ENCODE measurements at places on chromosomes 6 and 20. TPM values are rescaled to one million over a fixed set of nuclear protein-coding genes. Genes with fewer than 3 reads are reported as not detected.
A peak's percentile ranks its signal among the peaks of the same experiment; 100 is the strongest.

- DNase-seq = no peak
These were observed 20.4 kb downstream of the ACSS1 start for GRCh38 chr20:25037288-25038102.

GRCh38 chr6:100465701-100466409 lies 1.1 kb upstream of the SIM1 start:
- DNase-seq = no peak

DNA sequence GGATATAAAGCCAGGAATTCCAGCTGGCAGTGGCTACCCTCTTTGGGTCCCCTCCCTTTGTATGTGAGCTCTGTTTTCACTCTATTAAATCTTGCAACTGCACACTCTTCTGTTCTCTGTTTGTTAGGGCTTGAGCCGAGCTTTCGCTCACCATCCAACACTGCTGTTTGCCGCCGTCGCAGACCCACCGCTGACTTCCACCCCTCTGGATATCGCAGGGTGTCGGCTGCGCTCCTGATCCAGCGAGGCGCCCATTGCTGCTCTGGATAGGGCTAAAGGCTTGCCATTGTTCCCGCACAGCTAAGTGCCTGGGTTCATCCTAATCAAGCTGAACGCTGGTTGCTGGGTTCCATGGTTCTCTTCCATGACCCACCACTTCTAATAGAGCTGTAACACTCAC lies 1433.5 kb upstream of the ADGRB3 start:
- DNase-seq = no peak

GRCh38 chr6:39892490-39893129 lies 41.7 kb downstream of the MOCS1 start:
- DNase-seq = peak; percentile 58

DNA sequence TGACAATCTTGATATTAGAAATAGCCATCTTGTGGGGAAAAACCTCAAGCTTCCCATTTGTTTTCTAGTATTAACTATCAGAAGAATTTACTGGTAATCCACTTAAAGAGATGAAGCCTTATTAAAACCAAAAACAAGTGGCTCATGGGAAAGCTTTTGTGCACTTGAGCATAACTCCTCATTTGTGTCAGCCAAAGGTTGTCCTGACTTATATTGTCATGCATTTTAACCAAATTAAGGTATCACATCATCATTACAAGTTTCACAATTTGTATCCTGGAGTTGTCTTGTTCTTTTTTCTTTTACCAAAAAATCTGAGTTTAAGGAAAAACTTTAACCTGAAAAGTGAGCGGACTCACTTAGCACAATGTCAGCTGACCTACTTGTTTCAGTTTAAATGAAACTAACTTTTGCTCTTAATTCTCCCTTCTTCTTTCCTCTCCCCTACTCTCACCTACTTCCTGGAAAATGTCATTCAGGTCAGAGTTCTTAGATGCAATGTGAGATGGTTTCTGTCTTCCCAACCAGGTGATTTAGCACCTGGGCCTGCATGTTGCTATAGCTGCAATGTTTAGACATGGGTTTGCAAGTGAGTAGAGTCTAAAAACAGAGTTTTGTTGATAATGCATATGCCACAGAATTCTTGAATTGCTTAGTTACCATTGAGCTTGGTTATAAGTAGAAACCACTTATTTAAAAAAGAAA lies 82.8 kb downstream of the TNFAIP3 start:
- no peak for DNase-seq

- peak; percentile 58 for DNase-seq
These were observed 31.1 kb downstream of the CNKSR3 start for GRCh38 chr6:154479351-154479769.

GRCh38 chr20:14126856-14127255 lies 131.5 kb downstream of the MACROD2 start:
- no peak for DNase-seq

GRCh38 chr6:7805850-7806214 lies 79.9 kb downstream of the BMP6 start:
- no peak for DNase-seq

GRCh38 chr6:11525468-11526155 lies 11.9 kb upstream of the TMEM170B start:
- DNase-seq = no peak

- DNase-seq = no peak
These were observed at the start of gene XKR7 for GRCh38 chr20:31967830-31968249. Gene XKR7 (plus strand): TSS chr20:31968151. CDS start chr20:31968176, 25 bp downstream.

- peak; percentile 41 for DNase-seq
These were observed 19.1 kb upstream of the RIN2 start for GRCh38 chr20:19738951-19739350.

DNA sequence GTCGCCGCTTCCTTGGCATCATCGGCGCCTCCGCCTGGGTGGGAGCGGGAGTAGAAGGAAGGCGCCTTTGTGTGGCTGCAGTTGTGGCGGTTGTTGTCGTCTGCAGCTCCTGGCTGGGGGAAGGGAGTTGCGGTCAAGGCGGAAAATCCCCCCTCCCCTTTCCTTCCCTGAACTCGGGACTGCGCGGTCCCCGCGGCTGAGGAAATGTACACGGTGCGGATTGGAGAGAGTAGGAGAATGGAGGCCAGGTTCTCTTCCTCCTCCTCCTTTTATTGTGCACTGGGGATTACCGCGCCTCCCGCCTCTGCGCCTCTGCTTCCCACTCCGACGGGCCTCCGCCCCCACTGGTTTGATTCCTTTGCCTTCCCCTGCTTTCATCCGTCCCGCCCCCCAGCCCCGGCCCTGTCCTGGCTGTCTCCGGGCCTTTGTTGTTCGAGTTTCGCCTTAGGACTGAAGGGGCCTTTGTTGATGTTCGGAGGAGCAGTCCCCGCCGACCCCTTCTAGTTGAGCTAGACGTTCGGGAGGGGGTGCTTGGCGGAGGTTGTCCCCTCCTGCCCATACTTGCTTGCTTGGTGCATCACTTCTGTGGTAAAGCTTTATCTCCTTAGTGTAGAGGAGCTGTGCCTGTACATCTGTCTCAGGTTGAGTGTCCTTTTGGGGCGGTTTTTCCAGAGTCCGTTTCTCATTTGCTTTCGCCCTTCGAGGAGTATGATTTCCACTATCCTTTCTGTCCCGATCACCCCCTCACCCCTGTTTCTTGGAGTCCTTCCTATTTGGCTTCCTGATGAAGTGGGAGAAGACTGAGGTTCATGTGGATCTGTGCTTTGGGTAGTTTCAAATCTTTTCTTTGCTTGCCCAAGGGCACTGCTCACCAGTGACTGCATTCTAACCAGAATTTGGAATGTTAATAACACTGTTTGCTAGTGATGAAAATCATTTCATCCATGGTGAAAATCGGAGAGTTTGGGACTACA lies 764 bp downstream of the ZNF292 start:
- DNase-seq = peak; percentile 58

DNA sequence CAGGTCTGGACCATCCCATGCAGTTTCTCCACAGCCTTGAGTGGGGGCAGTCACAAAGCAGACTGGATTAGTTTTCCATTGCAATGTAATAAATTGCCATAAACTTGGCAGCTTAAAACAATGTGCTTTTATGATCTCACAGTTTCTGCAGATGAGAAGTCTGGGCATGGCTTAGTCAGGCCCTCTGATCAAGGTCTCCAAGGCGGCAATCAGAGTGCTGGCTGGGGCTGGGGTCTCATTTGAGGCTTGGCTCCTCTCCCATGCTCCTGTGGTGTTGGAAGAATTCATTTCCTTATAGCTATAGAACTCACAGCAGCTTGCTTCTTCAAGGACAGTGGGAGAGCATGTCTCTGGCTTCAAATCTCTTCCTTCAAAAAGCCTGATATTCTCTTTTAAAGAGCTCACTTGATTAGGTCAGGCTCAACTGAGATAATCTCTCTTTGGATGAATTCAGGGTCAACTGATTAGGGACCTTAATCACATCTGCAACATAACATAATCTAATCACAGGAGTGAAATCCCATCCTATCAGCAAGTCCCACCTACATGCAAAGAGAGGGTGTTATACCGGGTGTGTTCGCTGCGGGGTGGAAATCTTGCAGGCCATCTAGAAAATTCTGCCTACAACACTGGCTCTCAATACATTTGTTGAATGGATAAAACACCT lies 77.4 kb upstream of the SULF2 start:
- DNase-seq = no peak

DNA sequence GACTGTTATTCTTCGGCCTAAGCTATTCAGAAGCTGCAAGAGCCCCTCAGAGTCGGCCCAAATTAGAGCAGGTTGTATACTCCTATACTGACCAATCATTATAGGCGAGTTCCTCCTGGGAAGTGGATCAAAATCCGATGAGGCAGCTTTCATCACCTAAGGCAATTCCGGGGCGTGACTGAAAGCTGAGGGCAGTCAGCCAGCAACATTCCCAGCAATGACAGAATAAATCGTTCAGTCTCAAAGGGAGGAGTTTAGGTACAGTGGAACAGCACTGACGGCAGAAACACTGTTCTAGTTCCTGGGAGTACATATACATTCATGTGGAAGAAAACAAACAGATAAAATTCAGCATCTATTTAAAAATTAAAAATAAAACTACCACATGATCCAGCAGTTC lies 10.8 kb downstream of the HLA-DQB2 start:
- peak; percentile 61 for DNase-seq

GRCh38 chr20:35121186-35121585 lies 25.9 kb downstream of the EDEM2 start:
- DNase-seq = no peak

DNA sequence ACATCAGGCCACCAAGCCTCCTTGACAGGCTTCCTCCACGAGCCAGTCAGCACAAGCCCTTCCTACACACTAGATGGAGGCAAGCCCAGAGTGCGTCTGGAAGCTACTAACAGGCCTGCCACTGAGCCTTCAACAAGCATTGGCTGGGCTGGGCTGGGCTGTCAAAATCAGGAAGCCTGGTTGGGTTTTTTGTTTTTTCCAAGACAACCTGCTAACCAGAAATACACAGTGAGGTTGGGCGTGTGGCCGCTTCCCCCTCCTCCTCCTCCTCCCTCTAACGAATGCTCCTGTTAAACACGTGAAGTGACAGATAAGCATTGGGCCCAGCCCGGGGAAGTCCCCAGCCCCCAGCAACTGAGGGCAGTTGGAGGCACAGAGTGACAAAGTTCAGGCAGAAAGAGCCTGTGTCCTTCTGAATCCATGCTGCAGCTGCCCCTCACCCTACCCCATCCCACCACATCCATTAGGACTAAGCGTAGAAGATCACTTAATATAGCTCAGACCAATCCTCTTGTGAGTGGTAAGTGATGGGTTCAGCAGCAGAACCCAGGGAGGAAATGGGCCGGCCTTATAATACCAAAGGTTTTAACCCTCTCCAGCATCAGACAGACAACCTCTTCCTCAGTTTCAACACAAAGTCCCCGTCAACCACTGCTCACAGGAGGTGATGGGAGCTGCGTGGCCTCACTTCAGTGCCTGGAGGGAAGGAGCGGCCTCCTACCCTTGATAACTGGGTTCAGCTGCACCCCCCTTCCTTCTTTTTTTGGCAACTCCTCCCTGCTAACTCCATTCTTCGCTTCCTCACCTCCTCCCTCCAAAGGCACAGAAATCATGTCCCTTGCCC lies 1.1 kb downstream of the NFATC2 start:
- peak; percentile 28 for DNase-seq

DNA sequence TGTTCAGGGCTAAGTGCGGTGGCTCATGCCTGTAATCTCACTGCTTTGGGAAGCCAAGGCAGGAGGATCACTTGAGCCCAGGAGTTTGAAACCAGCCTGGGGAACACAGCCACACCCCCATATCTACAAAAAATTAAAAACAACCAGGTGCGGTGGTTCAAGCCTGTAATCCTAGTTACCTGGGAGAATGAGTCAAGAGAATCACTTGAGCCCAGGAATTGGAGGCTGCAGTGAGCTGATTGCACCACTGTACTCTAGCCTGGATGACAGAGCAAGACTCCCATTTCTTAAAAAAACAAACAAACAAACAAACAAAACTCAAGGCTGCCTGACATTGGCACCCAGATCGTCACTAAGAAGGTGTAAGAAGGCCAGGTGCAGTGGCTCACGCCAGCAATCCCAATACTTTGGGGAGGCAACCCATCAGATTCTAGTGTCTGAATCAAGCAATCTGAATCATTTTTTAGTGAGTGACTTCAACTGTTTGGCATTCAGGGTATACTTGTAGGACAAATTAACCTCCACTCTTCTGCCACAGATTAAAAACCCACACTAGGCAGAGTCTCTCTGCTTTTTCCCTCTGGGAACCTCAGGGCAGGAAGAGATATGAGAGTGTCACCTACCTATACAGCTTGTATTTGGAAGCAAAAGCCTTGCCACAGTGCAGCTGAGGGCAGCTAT lies 6.1 kb downstream of the PLAGL2 start:
- DNase-seq = no peak

DNA sequence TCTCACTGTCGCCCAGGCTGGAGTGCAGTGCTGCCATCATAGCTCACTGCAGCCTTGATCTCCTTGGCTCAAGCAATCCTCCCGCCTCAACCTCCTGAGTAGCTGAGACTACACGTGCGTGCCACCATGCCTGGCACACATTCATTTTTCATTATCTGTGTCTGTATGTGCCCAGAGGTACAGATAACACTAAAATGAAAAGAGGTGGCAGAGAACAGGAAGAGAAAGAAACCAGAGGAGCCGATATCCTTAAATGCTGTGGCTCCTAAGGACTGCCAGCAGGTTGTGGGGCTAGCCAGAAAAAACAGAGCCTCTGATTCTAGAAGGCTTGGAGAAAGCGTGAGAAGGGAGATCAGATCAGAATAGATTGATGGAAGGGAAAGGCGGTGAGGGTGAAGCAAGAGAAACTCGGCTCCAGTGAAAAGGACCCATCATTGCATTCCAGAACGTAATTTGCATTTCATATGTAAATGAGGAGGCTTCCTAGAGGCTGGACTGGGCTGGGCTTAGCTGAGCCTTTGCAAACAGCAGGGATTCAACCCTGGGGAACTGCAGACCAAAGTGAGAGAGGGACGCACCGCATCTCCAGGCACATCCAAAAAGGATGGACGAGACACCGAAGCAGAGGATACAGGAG lies 64.2 kb downstream of the GCNT2 start:
- DNase-seq = no peak

DNA sequence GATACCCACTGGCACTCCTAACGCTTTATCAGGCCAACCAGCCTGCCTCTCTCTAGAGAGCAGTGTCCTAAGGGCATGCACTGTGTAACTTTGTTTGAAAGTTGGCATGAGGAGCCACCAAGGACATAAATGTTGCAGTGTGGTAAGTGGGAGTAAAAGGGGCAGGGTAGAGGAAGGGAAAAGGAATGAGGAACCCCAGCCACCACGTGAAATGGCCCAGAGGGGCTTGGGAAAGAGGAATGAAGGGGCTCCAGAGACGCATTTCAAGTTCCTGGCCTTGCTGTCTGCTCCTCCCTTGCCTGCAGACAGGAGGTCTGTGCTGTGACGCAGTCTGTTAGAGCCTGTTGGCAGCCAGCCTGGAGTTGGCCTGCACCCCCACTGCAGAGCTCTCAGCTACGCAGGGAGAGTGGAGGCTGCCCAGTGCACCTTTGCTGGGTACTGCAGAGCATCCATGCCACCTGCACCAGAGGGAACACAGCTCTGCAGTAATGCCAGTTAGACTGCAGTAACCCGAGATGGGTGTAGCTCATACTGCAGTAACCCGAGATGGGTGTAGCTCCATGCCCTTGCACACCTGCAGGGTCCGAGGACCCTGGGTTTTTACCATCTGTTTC lies 86.8 kb upstream of the SNAP25 start:
- DNase-seq = peak; percentile 89

Gene OR5V1
- total RNA-seq = not detected

Gene LCA5
- total RNA-seq = 5.4 TPM

Gene HCRTR2
- total RNA-seq = 0.24 TPM

Gene KIF25
- total RNA-seq = 0.39 TPM

Gene TFAP2A
- total RNA-seq = 9.0 TPM

Gene BRD2
- 82.1 TPM for total RNA-seq

Measured in RPMI7951 (cell line).